ENCODE measurements at places on chromosomes 1 and 21. TPM values are rescaled to one million over a fixed set of nuclear protein-coding genes. Genes with fewer than 3 reads are reported as not detected.

- no peak for DNase-seq
- peaks cover 2% of the 10 kb centered on the region for H3K36me3 ChIP-seq
- no peak overlapping the region for H3K4me3 ChIP-seq
Observed at GRCh38 chr21:34812504-34813265, 143.9 kb downstream of the CLIC6 start.

- no peak overlapping the region for H3K27ac ChIP-seq
- peaks cover 14% of the 10 kb centered on the region for H3K36me3 ChIP-seq
- H3K27me3 ChIP-seq: no peaks in the 10 kb centered on the region
- H3K4me3 ChIP-seq: no peak overlapping the region
Observed at GRCh38 chr1:20823845-20824244, 36.7 kb upstream of the HP1BP3 start.

Gene KRTAP19-6
- total RNA-seq: not detected

Gene TCEA3
- 12.1 TPM for total RNA-seq

Gene PCSK9
- not detected for total RNA-seq
